ENCODE measurements at places on chromosomes 5 and 9. TPM values are rescaled to one million over a fixed set of nuclear protein-coding genes. Genes with fewer than 3 reads are reported as not detected.

The SCGB3A2 gene
- total RNA-seq, result not detected

The DOCK2 gene
- 17.2 TPM for total RNA-seq

The TAS2R1 gene
- not detected for total RNA-seq

The ASS1 gene
- total RNA-seq, result 88.1 TPM

DNA sequence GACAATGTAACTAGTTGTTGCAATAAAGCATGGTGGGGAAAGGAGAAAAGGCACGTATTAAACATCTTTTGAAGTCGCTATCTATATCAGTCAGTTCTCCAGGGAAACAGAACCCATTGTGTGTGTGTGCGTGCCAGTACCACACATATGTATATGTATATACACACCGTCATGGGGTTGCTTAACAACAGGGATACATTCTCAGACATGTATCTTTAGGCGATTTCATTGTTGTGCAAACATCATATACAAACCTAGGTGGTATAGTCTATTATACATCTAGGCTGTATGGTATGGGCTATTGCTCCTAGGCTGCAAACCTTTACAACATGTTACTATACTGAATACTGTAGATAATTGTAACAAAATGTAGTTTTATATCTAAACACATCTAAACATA lies 2.3 kb downstream of the CDKN2B-AS1 start:
- DNase-seq, result no peak

DNA sequence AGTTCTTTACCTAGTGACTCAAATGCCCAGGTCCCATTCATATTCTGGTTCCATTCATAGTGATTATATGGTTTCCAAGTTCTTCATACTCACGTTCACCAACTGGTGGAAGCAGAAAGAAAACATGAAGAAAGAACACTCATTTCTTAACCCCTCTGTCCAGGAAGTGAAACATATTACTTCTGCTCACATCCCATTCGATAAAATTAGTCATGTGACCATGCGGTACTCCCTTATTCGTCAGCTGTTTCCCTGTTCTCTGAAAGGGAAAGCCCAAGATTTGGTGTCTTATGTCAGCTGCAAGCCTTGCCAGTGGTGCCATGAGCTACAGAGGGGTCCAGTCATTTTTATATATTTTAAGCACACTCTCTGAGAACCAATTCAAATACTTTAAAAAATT lies 387.0 kb upstream of the DMAC1 start:
- no peak for DNase-seq

DNA sequence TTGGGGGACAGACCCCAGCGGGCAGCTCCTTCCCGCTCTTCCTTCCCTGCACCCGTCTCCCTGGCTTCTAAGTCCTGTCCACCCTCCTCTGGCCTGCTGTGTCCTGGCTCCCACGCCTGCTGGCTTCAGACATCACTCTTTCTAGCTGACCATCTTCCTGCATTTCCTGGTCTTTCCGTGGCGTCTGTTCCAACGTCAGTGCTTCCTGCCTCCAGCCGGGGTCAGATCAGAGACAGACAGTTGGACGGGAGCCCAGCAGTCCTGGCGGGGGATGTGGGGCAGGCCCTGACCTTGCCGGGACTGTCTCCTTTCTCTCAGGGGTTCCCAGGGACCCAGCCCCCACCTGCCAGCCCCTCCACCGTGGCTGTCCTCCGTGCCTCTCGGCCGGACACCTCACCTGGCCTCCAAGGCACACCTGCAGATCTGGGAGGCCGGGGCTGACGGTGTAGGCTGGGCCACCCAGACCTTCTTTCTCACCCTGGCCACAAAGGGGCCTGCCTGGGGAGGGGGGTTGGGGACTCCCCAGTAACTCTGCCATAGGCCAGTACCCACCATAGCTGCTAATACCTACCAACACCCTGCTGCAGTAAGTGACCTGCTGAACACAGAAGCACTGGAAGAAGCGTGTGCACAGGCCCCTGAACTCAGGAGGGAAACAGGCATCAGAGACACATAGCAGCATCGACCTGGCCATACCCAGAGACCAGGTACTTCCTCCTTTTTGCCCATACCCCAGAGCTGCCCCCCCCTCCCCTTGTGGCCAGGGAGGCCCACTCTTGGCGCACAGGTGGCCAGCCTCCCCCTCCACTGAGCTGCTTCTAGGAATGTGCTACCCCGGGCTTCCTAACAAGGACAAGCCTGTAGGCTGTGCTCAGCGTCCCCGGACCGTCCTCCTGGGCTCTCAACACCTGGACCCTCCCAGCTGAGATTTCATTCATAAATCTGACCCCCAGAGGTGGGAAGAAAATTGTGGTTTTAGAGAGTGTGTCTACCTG lies 5.1 kb downstream of the NRARP start:
- peak; percentile 86 for DNase-seq

GRCh38 chr9:106637486-106637885 lies 225.5 kb upstream of the ZNF462 start:
- no peak for DNase-seq

DNA sequence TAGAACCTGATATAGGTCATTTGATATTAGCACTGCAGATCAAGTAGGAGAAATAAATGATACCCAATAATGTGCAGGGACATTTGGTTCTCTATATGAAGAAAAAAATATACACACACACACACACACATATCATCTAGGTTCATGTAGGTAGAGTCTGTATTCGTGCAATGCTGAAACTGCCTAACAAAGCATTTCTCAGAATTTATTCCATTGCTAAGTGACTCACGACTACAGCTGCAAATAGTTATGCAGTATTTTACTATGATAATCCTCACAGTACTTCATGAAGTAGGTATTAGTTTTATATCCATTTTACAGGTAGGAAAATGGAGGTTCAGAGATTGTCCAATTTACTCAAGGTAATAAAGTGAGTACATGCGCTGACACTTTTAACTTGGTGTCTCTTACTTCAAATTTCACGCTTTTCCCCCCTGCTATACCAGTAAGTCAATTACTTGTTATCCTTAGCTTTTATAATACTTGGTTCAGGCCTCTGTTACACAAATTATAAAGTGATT lies 2.4 kb downstream of the GIN1 start:
- no peak for DNase-seq

DNA sequence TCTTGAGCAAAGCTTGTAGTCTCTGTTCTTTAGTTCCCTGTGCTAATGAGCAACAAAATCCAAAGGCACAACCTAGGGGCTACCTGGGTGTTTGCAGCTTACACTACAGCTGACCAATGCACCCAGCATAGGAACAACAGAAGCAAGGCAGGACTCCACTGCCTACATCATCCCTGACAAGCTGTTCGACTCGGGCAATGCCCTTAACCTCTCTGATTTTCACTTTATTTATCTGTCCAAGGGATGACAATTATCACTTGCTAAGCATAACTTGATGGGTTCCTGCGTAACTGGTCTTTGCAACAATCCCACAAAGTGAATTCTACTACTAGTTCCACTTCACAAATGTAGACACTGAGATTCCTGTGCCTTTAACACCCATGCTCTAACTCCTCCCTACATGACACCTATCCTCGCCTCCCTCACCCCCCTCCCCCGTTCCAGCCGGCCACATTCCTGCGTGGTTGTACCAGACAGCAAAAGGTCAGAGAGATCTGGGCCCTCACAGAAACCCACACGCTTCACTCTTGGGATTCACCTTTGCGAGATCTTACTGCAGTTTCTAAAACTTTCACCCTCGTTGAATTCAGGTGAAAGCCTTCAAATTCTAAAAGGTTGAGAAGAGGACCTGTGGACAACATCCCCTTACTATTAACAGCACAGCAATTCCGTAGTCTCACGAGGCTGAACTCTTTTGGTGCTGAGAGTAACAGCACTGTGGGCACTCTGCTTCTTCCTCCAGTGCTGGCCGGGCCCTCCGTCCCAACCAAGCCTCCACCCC lies 995 bp downstream of the IPPK start:
- peak; percentile 62 for DNase-seq

DNA sequence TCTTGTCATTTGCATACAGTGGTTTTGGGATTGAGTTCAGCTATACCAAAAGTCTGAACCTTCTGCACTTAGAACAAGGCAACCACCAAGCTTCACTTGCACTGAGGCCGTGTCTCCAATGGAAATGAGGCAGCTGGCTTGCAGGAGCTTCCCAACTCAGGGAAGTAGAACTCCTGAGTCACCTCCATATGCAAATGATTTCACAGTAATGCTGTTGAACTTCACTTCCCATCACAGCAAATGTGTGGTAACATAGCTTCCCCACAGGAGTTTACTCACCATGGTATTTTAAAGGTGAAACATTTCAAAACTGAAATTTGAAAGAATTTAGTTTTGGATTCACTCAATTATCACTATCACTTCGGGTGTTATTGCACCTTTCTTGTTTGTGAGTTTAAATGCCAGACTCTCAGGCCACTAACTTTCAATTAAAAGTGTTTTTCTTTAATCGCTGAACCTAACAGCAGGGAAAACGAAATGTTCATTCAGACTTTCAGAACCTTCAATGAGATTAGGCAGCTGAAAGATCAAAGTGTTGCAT lies 9.0 kb downstream of the CD274 start:
- no peak for DNase-seq

- DNase-seq, result peak; percentile 21
Measured at GRCh38 chr5:79936002-79936645, 54.9 kb downstream of the MTX3 start.

DNA sequence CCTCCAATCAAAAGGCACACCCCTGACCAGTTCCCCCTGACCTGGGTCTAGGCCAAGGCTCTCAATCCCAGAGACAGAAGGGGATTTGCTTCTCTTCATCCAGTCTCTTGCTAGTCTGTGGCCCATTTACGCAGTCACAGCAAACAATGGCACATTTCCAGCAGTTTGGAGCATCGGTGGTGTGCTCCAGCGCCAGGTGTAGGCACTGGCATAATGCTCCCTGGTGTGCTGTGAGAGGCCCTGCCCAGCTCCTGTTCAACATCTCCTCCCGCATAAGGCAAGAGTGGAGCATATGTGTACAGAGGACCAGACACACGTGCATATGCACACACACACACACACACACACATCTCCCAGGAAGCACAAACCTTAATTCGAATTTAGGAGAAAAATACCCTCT lies 79.5 kb upstream of the ERCC6L2 start:
- no peak for DNase-seq

DNA sequence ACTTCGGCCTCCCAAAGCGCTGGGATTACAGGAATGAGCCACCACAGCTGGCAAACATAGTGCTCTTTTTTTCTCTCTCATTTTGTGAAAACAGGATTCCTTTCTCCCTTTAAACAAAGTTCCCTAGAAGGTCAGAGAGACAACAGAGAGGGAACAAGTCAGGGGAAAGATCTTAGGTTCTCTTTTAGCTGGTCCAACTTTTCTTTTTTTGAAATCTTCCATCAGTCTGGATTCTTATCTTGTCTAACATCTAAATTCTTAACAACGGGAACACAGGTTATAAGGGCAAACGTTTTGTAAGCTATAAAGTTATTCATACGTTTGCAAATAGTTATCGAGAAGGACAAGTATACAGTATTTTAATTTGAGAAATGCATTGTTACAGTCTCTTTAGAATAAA lies 224.1 kb upstream of the TBCA start:
- no peak for DNase-seq

GRCh38 chr5:71533142-71533541 lies 54.0 kb upstream of the MCCC2 start:
- no peak for DNase-seq

GRCh38 chr5:90311401-90311800 lies 98.2 kb downstream of the CETN3 start:
- no peak for DNase-seq

DNA sequence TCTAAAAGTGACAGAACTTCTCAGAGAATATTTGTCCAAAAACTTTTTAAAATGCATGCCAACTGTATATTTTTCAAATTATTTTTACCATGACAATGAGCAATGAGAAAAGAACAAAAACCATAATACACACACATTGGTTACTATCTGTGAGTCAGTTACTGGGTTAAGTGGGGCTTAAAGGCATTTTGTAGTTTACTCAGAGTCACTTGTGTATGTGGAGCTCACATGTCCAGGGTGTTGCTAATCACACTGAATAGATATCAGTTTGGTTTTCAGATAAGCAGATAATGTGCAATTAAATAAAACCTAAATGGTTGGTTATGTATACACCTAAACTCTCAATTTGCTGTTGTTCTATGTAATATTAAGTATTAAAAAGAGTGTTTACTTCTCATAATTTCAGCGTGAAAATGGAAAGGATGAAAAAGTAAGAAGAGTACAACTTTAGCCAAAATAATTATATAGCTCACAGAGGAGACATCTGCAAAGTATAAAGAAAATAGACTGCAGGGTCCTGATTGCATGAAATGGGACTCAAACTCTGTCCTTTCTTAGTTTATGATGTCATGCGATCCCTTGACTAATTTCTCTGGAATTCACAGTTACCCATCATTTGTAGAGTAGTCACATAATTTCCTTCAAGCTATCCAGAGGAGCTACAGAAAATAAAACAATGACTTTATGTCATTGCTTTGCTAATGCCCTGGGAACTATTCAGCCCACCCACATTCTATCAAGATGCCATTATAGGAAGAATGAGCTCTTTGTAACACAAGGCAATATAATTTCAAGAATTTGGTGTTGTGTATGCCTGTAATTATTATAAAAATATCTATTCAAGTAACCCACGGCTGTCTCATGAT lies 388.0 kb upstream of the ZNF608 start:
- no peak for DNase-seq

DNA sequence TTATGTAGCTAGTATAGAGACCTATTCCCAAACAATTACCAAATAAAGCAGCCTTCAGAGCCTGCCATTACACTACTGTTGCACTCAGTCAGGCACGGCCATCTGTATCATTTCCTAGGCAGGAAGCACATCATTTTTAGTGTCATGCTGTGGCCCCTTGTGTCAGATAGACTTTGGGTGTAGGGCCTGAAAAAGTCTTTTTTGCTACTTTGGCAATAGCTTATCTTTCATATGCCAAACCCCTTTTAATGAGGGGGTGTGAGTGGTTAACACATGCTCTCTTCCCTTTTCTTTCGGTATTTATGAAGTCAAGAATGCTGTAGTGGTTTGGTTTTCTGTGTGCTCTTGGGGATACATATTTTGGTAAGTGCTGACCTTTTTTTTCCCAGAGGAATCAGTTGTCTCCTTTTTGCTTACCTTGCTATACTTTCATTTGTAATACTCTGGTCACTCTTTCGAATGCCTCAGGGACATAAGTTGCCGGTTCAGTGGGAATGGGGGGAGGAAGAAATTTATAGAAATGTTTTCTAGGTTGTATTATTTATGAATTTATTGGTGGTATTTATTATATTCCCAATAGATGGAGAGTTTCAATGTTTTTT lies 209.8 kb downstream of the CSNK1G3 start:
- DNase-seq, result no peak
